ENCODE measurements at places on chromosomes 12 and 14. TPM values are rescaled to one million over a fixed set of nuclear protein-coding genes. Genes with fewer than 3 reads are reported as not detected.
A peak's percentile ranks its signal among the peaks of the same experiment; 100 is the strongest.

The CCDC38 gene
- polyA plus RNA-seq: not detected

- no peak for DNase-seq
These were observed 63.6 kb downstream of the CHST11 start for GRCh38 chr12:104520242-104520900.

DNA sequence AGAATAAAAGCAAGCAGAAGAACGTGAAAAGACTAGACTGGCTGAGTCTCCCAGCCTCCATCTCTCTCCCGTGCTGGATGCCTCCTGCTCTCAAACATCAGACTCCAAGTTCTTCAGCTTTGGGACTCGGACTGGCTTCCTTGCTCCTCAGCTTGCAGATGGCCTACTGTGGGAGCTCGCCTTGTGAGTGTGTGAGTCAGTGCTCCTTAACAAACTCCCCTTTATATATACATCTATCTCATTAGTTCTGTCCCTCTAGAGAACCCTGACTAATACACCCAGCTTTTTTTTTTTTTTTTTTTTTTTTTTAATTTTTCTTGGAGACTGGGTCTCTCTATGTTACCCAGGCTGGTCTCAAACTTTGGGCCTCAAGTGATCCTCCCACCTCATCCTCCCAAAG, 46.9 kb downstream of the ACTN1 start:
- DNase-seq: peak; percentile 89

The C12orf50 gene
- not detected for polyA plus RNA-seq

The NRL gene
- polyA plus RNA-seq: 0.85 TPM

The PTCSC3 gene
- polyA plus RNA-seq: not detected

DNA sequence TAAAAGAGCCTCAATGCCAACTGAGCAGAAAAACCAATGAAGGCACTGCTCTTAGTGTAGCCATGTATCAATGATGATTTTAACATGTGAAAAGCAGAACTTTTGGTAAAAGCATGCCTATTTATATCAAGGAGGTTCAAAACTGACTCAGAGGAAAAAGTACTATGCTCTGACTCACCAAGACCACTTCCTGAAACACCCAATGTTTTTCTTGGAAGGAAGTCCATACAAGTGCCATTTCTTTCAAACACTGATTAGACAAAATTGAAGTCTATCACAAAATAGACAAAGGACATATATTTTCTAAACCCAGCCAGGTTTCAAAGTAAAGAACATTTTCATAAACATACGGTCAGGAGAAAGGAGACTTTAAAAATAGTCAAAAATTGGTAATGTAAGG, 88.6 kb downstream of the EPS8 start:
- DNase-seq: peak; percentile 95

DNA sequence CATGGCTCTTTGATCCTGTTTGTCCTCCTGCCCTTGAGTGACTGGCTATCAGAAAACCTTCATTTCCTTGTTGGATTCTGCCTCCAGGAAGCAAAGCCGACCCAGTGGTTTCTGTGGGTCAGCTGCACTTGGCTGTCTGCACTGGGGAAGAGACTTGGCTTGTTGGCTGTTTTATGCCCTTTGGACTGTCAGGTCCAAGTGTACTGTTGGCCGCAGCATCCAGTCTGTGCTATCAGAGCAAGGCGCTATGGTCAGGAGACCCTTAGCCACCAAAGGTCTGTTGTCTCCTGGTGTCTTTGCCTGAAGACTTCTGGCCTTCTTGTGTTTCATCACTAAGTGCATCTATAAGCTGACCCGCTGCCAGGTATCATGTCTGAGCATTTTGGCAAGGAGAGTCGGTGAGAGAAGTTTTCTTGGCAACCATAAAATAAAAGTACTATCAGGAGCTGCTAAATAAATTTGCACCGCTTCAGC, 177.4 kb upstream of the HIF1A start:
- no peak for DNase-seq

- peak; percentile 39 for DNase-seq
These were observed 323.5 kb downstream of the DAD1 start for GRCh38 chr14:22265319-22266141.

The EXD2 gene
- polyA plus RNA-seq: 9.0 TPM

DNA sequence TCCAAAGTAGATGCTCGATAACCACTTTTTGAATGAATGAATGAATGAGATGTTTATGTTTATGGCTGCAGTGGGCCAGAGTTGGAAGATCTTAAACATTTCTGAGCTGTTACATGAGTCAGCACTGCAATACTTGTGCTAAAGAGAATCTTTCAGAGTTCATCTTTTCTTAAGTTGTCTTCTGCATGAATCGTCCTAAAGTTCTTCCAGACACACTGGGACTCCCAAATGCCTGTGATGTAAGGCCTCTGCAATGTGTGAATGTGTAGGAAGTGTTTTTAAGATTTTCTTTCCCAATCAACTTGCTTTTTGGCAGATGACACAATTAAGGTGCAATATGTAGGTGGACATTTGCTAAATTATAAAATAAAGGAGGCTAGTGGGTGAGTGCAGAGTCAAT, 50.3 kb upstream of the TRIM9 start:
- no peak for DNase-seq

GRCh38 chr12:75877763-75878621, 153.6 kb downstream of the PHLDA1 start:
- peak; percentile 93 for DNase-seq

DNA sequence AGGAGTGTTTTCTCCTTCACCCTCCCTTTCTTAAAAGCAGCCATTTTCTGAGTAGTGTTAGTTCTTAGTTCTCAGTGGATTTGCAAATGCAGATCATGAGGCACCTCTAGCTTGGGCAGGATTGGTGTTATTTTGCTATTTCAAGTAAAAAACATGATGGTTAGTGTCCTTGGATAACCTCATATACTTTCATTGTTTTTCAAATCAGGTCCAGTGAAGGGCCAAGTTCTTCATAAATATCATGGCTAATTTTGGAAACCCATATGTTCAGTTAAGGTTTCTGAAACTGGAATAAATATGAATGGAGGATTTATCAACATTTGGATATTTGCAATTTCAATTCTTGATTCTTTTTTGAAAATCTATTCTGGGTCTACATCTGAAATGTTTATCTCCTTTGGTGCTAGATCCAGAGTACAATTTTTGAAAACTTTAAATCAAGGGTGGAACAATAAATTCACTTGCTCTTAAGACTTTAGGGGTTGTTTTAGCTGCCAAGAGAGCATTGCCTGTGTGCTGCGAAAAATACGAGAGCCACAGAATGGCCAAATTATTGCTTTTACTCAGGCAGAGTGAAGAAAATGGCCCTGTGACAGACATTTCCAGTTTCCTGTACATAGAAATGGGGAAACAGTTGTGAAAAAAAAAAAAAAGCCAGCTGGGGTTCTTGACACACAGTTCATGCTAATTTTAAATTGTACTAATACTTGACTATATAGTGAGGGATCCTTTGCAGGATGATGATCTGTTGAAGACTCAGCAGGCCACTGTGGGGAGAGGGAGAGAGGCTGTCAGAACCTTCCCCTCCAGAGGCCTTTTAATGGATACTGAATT, 104.6 kb downstream of the BICD1 start:
- no peak for DNase-seq

GRCh38 chr14:103546652-103547454, 15.6 kb downstream of the BAG5 start:
- DNase-seq: no peak

GRCh38 chr12:13425766-13426165, 229.2 kb downstream of the EMP1 start:
- DNase-seq: peak; percentile 64

The MYBPC1 gene
- not detected for polyA plus RNA-seq

The TBC1D30 gene
- 0.34 TPM for polyA plus RNA-seq

- no peak for DNase-seq
These were observed 40.8 kb downstream of the CCDC88C start for GRCh38 chr14:91376547-91377477.

GRCh38 chr14:102164965-102165364, 25.3 kb downstream of the WDR20 start:
- no peak for DNase-seq

GRCh38 chr14:103716091-103716801, 636 bp downstream of the ZFYVE21 start:
- no peak for DNase-seq

DNA sequence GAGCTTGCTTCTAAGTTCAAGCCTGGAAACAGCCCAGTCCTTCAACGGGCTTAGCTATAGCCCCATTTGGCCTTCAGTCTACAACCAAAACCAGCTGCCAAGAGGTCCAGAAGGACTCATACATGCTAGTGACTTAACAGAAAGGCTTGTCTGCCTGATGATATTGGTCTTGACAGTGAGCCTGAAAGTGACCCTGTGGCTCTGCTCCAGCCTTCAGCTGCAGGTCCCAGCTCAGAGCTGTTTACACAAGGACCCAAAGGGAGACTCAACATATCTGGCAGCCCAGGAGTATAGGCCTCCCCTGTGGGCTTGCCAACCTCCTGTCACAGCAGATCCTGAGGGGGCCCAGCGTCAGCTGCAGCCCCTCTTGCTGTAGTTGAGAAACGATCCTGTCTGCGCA, 27.5 kb downstream of the COX16 start:
- DNase-seq: no peak

DNA sequence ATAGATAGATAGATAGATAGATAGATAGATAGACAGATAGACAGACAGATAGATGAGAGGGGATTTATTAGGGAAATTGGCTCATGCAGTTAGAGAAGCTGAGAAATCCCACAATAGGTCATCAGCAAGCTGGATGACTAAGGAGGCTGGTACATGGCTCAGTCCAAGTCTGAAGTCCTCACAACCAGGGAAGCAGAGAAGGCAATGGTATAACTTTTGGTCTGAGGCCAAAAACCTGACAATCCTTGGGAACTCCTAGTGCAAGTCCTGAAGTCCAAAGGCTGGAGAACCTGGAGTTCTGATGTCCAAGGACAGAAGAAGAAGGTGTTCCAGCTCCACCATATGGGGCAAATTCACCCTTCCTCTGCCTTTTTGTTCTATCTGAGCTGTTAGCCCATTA, 517.6 kb upstream of the ATP2B1 start:
- DNase-seq: no peak

The PLEKHD1 gene
- polyA plus RNA-seq: not detected

GRCh38 chr12:121288158-121288845, 8.2 kb downstream of the CAMKK2 start:
- DNase-seq: no peak

GRCh38 chr12:121657305-121658008, 12.0 kb downstream of the MORN3 start:
- no peak for DNase-seq

GRCh38 chr14:101178184-101179072, 274.9 kb upstream of the RTL1 start:
- DNase-seq: no peak

GRCh38 chr12:64673490-64674169, 63.3 kb downstream of the RASSF3 start:
- DNase-seq: peak; percentile 19

GRCh38 chr12:3122841-3123678, 45.9 kb downstream of the TSPAN9 start:
- peak; percentile 75 for DNase-seq

The CCND2 gene
- polyA plus RNA-seq: 1.1 TPM

GRCh38 chr14:69593018-69593677, 18.2 kb upstream of the SUSD6 start:
- peak; percentile 69 for DNase-seq

DNA sequence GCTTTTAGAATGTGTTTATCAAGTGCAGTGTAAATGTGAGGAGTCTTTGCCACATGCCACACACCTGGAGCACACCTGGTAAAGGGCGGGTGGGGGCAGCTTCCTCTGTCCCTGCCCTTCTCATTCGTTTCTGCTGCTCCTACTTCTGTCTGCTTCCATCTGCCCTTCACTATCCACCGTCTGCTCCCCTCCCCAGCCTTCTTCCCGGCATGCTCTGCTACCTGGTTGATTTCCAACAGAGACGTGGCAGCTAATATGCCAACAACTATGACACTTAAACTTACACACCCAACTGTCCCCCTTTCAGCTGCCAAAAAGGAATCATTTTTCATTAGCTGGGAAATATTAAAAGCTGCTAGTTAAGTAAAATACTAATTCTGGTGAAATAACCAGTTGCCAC, 9.1 kb upstream of the CARMIL3 start:
- DNase-seq: no peak

DNA sequence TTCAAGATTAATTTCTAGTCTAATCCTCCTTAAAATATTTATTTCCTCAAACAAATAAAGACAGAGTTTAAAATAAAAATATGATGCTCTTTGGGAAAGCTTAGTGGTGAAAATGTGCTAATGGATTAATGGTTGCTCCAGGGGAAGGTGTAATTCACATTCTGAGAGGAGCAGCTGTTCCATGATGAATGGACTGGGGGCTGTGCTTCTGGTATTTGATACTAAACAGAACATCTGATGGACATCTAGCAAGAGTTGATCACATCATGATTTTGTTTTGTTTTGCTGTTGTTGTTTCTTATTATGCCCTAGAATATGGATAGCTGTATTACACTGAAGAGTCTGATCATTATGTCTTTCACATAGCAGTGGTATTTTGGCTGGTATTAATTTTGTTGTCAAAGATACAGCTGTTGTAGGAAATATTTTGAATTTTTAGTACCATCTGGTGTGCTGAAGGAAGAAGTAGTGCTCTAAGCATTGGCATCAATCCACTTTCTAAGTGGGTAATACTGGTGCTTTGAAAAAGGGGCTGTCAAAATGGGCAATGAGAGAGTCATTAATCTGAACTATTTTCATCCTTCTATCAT, 296.4 kb downstream of the ADAMTS20 start:
- DNase-seq: no peak

DNA sequence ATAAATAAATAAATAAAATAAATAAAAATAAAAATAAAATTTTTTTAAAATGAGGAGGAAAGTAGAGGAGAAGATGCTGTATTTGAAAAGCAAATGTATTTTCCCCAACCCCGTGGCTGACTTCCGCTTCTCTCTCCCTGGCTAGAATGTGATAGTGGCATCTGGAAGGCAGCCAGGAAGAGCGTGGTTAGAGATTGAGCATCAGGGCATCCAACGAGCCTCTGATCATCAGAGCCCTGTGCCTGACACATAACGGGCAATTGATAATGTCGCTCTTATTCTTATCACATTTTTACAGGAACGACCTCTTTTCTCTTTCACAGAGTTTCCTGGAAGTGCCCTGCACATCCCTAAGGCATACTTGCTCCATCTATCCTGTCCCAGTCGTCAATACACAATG, 496.9 kb upstream of the TMEM132C start:
- DNase-seq: no peak

DNA sequence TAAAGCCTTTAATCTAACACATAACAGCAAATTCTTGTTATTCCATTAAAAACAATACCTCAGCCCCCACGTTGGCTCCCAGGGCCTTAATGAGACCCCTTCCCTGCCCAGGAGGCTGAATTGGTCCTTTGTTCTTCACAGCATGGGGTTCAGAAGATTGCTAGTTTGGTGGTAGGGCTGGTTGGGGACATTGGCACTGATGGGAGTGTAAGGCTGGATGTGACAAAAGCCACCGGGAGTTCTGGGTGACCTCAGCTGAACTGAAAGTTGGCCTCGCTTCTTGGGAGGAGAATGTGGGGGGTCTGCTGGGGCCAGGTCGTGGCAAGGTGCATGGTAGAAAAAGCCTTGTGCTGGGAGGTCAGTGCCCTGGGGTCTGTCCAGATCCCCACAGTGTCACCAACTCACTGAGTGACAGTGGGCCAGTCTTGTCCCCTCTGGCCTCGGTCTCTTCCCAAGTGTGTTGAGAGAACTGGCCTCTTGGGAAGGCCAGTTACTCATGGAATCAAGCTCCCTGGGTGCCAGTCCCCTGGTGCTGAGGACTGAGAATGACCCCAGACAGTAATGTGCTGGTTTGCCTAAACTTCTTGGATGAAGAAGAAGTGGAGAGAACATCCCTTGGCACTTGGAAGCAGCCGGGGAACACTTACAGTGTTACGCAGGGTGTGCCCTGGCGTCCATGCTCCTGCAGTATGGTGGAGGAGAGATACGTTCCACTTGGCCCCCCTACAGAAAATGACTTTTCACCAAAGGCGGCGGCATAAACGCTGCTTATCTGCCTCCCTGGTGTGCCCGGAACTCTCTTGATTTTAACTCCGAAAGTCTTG, 283.7 kb upstream of the RTL1 start:
- no peak for DNase-seq
